ENCODE measurements at places on chromosomes 12 and 14.

DNA sequence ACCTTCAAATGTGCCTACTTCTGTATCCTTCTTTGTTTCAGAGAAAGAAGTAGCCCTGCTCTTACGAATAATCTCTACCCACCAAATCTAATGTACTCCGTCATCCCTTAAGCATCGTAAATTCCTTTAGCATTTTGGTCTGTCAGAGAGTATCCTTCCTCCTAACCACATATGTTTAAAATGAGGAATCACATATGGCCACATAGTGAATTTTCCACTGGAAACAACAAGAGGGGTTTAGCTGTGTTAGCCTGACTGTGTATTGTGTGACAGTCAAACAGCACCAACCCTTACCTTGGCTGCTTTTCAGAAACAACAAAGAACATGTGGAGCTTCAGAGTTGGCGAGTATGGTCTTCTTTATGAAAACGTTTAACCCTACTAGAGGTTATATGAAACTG lies 5.5 kb downstream of the LUM start:
- DNase-seq: no peak

GRCh38 chr14:33774723-33775470 lies 176.0 kb downstream of the EGLN3 start:
- DNase-seq: no peak

DNA sequence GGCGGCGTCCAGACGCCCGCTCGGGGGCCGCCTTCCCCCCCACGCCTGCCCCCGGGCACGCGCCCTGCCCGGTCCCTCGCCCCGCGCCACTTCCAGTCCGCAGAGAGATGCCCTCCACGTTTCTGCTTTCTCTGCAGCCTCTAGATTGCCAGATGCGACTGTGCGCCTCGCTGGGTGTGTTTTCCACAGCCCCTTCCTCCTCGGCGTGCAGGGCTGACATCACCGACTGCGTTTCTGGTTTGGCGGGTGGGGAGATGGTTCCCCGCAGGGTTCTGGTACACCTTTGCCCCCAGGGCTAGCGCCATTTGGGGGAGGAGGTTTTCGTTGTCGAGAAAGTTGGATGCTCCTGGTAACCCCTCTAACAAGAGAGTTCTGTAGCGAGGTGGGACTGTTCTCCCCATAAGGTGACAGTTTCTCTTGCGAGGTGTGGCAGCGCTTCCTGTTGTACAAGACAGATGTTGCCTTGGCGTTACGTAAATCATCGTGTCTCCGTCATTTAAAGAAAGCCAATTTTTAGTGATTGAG lies 1.5 kb downstream of the CALM1 start:
- peak; percentile 76 for DNase-seq

- no peak for DNase-seq
Measured at GRCh38 chr12:30323008-30323407, 372.7 kb downstream of the IPO8 start.

DNA sequence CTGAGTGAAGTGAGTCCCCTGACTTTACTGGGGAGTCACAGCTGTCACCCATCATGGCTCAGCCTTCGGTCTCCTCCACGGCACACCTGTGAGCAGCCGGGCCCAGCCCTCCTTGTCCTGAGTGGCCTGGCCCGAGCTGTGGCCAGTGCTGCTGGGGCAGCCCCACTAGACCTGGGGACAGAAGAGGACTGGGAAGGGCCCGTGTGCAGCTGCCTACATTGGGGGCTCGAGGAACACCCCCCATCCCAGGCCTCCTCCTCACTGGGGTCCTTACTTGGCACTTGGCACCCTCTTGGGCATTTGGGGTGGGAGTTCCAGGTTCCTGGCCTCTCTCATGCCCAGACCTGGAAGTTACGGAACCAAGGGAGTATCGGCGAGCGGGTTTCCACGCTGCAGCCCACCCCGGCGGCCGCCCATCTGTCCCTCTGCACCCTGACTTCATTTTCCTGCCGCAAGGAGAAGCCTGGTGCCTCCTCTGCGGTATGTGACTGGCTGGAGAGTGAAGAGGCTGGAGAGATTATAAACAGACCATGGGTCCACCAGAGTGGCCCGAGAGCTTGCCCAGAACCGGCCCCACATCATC lies 179.7 kb downstream of the KIF26A start:
- DNase-seq: no peak

GRCh38 chr12:78865516-78865915 lies 942 bp downstream of the SYT1 start:
- no peak for DNase-seq

DNA sequence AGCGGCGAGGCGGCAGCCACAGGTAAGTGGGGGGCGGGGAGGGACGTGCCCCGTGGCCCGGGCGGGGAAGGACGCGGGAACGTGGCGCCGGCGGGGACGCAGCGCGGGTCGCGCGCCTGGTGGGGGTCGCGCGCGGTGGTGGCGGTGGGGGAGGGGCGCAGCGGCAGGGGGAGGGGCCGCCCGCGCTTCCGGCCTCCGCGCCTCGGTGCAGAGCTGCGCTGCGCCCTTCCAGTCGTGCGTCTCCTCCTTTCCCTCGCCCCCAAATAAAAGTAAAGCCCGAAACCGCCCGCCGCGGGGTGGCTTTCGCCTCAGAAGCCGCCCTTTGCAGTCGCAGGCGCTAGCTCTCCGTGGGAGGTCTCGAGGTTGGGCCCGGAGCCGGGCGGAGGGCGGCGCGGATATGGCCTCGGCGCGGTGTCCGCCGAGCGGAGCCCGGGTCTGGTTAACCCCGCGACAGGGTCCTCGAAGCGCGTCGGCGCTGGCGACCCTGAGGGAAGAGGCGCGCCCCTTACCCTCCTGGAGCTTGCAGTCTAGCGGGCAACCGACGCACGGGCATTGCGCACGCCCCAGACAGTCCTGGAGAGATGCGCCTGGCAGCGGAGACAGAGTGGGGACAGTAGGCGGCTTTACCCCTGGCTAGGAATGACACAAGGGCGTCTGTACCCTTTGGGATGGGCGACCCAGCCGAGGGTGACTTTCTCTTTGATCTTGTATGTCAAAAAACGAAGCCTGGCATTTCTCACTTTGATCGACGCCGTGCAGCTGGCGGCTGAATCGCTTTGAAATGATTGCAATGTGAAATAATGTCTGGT lies 589 bp downstream of the ATF1 start:
- DNase-seq: peak; percentile 59

- peak; percentile 50 for DNase-seq
Measured at GRCh38 chr14:23327947-23328744, 6.9 kb downstream of the PABPN1 start.

GRCh38 chr14:61258985-61259384 lies 22.2 kb downstream of the TMEM30B start:
- no peak for DNase-seq

GRCh38 chr12:82082501-82082900 lies 275.7 kb downstream of the CCDC59 start:
- no peak for DNase-seq

GRCh38 chr12:8849876-8850275 lies 27.5 kb downstream of the A2ML1 start:
- DNase-seq: no peak

GRCh38 chr14:42174357-42174756 lies 567.7 kb downstream of the LRFN5 start:
- DNase-seq: no peak

DNA sequence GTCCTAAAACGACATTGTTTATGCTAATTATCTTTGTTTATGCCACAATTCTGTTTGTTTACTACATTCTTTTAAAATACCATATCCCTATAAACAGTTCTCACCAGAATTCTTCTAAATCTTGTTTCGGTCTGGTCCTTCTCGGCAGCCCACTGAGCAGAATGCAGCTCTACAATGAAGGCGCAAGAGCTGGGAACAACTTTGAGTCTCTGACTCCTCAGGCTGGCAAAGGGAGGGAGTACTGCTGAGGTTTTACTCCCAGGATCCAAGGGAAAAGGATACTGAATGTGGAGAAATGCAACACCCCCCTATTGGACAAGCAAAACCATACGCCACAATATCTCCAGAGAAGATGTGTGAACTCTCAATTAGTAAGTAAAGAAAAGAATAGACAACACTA lies 5.4 kb downstream of the SOX5 start:
- no peak for DNase-seq

Measured in central memory CD4-positive, alpha-beta T cell (primary cell).